H1 (cell line): ENCODE measurements at places on chromosomes 6 and 20. TPM values are rescaled to one million over a fixed set of nuclear protein-coding genes. Genes with fewer than 3 reads are reported as not detected.

HNF4A gene
- total RNA-seq = not detected in 2 replicates

GRCh38 chr6:111940801-111941200 is 67.5 kb upstream of the FYN start:
- H3K36me3 ChIP-seq = no peaks in the 10 kb centered on the region
- no peak overlapping the region for H3K27ac ChIP-seq
- no peak overlapping the region for H3K4me3 ChIP-seq
- H3K4me1 ChIP-seq = no peaks in the 10 kb centered on the region
- no peaks in the 10 kb centered on the region for H3K27me3 ChIP-seq
- no peak for DNase-seq

AK9 gene
- total RNA-seq = 1.8 and 2.7 TPM in 2 replicates

DNA sequence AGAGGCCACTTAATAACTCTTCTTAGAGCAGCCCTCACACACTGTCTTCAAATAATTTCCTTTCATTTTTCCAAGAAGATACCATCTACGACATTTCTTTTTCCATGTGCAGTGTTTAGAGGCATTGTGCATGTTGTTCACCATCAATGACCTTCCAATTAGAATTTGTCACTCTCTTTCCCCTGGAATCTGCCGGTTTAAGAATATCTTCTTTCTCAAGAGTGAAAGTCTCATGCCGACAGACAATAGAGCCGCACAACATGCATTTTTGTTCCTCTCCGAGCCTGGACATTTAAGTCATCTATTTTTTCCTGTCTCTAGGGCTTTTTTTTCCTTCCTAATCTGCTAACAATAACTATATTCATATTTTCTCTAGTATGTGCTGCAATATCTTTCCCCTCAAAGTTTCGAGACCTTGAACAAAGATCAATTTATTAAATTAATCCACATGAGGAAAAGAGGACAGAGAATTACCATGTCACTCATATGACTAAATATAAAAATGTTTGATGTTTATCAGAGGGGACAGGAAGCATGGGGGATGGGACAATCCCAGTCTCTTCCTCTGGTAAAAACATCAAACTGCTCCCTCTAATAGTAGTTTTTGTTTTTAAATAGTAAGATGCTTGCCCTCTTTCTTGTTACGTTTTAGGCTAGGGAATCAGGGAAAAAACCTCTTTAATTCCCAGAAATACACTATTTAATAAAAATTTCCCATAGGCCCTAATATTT is 893.4 kb downstream of the C6orf118 start:
- no peak overlapping the region for H3K4me3 ChIP-seq
- no peak for DNase-seq
- H3K36me3 ChIP-seq = no peaks in the 10 kb centered on the region
- no peaks in the 10 kb centered on the region for H3K4me1 ChIP-seq
- 0 out of 2 replicates have a peak overlapping the region, but pooled peaks have one; percentile 36 for H3K27ac ChIP-seq
- no peaks in the 10 kb centered on the region for H3K27me3 ChIP-seq

CRIP3 gene
- 37.6 and 46.3 TPM in 2 replicates for total RNA-seq

DNA sequence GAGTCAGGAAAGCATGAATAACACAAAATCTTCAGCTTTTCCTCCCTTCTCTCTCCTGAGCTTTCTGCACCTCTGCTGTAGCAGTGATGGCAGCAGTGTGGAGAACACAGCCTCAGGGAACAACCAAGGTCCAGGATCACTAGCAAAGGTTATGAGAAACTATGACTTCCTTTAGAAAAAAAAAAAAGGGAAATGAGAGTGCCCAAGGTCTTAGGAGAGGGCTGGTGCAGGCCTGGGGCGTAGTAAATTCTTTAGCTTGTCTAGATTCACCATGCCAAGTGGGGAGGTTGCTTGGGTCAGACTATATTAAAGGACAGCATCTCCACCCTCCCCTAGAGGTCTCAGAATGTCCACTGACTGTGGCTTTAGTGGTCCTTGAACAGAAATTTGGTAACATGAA is 40.4 kb upstream of the POLR1H start:
- no peaks in the 10 kb centered on the region for H3K36me3 ChIP-seq
- H3K27ac ChIP-seq = no peak overlapping the region
- H3K4me3 ChIP-seq = no peak overlapping the region
- no peaks in the 10 kb centered on the region for H3K4me1 ChIP-seq
- H3K27me3 ChIP-seq = no peaks in the 10 kb centered on the region

DNA sequence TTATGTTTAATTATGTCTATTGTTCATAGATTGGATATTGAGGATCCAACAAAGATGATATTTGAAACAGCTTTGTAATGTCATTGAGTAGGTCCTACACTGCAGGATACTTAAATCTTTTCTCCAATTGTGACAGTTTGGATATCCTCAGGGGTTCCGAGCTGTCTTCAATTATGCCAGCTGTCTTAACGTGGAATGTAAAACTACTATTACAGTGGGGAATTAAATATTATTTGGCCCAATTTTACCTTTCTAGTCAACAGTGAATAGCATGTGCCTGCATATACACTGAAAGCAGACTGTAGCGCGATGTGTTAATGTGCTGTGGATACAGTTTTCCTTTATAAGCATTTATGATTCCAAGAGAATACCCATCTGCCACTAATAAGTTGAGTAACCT is 156.9 kb downstream of the GRIK2 start:
- no peak for DNase-seq
- H3K4me1 ChIP-seq = peaks cover 2% of the 10 kb centered on the region
- H3K36me3 ChIP-seq = no peaks in the 10 kb centered on the region
- H3K4me3 ChIP-seq = no peak overlapping the region
- no peaks in the 10 kb centered on the region for H3K27me3 ChIP-seq

IL20RA gene
- 1.5 and 1.7 TPM in 2 replicates for total RNA-seq

- no peak overlapping the region for H3K27ac ChIP-seq
- no peak overlapping the region for H3K4me3 ChIP-seq
- H3K4me1 ChIP-seq = 0 out of 2 replicates have a peak, but pooled peaks cover 6% of the 10 kb centered on the region
- no peak for DNase-seq
- H3K36me3 ChIP-seq = no peaks in the 10 kb centered on the region; the same call in 1 of the 2 replicates
Measured at GRCh38 chr6:34032856-34033255, 113.0 kb downstream of the GRM4 start.

GABRR1 gene
- total RNA-seq = 0.17 and 0.60 TPM in 2 replicates

DNA sequence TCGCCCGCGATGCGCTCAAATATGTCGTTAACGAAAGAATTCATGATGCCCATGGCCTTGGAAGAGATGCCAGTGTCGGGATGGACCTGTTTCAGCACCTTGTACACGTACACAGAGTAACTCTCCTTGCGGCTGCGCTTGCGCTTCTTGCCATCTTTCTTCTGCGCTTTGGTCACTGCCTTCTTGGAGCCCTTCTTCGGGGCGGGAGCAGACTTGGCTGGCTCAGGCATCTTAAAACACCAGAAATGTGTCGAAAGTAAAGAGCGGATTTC is 36.4 kb downstream of the HFE start:
- no peaks in the 10 kb centered on the region for H3K36me3 ChIP-seq
- peaks cover 9% of the 10 kb centered on the region; the same call in 1 of the 2 replicates for H3K4me1 ChIP-seq
- H3K4me3 ChIP-seq = peak overlapping the region; percentile 98

CFB gene
- not detected in 2 replicates for total RNA-seq

- no peak overlapping the region for H3K4me3 ChIP-seq
- H3K36me3 ChIP-seq = no peaks in the 10 kb centered on the region
- no peak overlapping the region for H3K27ac ChIP-seq
- no peaks in the 10 kb centered on the region; the same call in 1 of the 2 replicates for H3K4me1 ChIP-seq
Measured at GRCh38 chr6:26220145-26220970, 133.1 kb downstream of the HFE start.

DNA sequence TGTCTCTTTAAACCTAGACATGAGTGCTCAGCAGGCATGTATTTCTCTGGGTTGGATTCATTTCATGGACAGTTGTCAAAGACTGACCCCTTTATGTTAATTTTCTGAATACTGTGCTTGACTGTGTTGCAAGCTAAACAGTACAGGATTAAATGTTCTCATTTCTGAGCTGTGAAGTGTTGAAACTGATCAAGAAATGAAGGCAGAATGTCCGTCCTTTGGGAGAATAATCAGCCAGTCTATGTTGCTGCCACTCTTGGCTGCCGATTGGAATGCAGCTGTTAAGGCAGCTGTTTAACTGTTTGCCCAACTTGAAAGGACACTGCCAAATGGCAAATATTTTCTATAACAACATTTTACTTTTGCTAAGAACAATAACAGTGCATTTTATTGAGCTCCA is 87.3 kb downstream of the CEP57L1 start:
- H3K4me3 ChIP-seq = no peak overlapping the region
- no peaks in the 10 kb centered on the region for H3K27me3 ChIP-seq
- no peaks in the 10 kb centered on the region for H3K36me3 ChIP-seq
- no peak overlapping the region for H3K27ac ChIP-seq

TMEM244 gene
- total RNA-seq = not detected in 2 replicates

- no peak overlapping the region for H3K27ac ChIP-seq
- H3K27me3 ChIP-seq = no peaks in the 10 kb centered on the region
- H3K4me3 ChIP-seq = no peak overlapping the region
- H3K36me3 ChIP-seq = no peaks in the 10 kb centered on the region
- no peak for DNase-seq
Measured at GRCh38 chr6:56766806-56767178, 124.1 kb upstream of the DST start.

- H3K36me3 ChIP-seq = peaks cover 11% of the 10 kb centered on the region
- peak; percentile 81 for DNase-seq
- H3K27me3 ChIP-seq = no peaks in the 10 kb centered on the region
- no peak overlapping the region for H3K27ac ChIP-seq
Measured at GRCh38 chr20:57388953-57389694, 2.1 kb upstream of the RBM38 start.

- H3K36me3 ChIP-seq = no peaks in the 10 kb centered on the region
- DNase-seq = no peak
Measured at GRCh38 chr20:9143926-9144325, 75.0 kb downstream of the PLCB4 start.

- no peaks in the 10 kb centered on the region for H3K36me3 ChIP-seq
- no peak for DNase-seq
- no peak overlapping the region for H3K27ac ChIP-seq
- H3K4me1 ChIP-seq = no peaks in the 10 kb centered on the region
Measured at GRCh38 chr6:156554160-156554559, 223.0 kb upstream of the ARID1B start.

DNA sequence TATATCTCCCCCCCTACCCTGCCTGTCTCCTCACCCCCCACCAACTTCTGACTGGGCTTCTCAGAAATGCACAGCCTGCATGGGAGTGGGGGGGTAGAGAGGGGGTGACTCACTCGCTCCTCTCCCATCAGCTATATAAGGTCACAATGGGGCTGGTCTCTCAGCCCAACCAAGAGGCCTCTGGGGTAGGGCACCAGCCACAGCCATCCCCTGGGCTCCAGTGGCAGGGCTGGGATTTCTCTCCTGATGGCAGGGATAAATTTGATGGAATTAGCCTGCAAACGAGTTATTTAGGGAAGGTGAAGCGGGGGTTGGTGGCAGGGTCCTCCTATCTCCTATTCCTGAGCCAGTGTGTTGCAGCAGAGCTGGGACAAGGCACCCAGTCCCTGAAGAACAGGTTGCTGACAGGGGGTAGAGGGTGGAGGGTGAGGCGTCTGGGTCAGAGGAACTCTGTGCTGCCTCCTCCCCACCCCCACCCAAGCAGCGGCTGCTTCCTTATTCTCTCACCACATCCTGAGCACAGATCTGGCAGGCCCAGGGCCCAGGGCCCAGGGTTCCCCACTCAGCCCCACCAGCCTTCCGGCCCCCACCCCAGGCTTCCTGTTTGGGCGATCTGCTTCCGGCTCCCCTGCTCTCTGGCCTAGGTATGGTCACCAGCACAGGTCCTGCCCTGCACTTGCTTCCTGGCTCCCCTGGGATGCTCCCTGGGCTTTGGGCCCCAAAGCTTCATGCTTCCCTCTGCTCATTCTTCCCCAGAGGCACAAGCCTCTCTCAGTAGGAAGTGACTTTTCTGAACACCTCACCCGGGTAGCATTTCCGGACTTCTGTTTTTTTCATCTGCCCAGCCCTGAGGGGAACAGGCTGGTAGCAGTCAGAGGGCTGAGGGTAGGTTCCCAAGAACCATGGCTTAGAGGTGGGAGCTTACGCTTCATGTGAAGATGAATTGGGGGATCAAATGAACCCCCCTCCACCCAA is 4.0 kb downstream of the PPP1R18 start:
- DNase-seq = no peak
- H3K36me3 ChIP-seq = no peaks in the 10 kb centered on the region
- peaks cover 7% of the 10 kb centered on the region for H3K4me1 ChIP-seq
- H3K4me3 ChIP-seq = peak overlapping the region; percentile 10

PHACTR2 gene
- 131 and 136 TPM in 2 replicates for total RNA-seq

DNA sequence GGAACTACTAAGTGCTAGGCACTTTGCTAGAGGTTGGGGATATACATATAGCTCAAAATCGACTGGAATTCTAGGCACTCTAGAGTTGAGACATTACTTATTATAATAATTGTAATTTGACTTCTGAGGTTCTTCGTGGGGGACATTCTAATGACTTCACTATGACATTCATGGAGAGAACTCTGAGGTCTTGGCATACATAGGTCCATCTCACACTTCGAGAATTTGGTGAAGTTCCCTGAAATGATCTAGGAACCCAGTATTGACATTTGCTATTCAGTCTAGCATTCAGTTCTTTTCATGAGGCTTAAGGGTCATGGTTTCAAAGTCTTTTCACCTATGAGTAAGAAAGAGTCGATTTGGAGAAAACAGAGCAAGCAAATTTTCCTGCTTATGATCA is 446.6 kb upstream of the JAG1 start:
- no peak overlapping the region for H3K4me3 ChIP-seq
- H3K27me3 ChIP-seq = no peaks in the 10 kb centered on the region

HLA-DOA gene
- total RNA-seq = 23.7 TPM in 2 replicates

DNA sequence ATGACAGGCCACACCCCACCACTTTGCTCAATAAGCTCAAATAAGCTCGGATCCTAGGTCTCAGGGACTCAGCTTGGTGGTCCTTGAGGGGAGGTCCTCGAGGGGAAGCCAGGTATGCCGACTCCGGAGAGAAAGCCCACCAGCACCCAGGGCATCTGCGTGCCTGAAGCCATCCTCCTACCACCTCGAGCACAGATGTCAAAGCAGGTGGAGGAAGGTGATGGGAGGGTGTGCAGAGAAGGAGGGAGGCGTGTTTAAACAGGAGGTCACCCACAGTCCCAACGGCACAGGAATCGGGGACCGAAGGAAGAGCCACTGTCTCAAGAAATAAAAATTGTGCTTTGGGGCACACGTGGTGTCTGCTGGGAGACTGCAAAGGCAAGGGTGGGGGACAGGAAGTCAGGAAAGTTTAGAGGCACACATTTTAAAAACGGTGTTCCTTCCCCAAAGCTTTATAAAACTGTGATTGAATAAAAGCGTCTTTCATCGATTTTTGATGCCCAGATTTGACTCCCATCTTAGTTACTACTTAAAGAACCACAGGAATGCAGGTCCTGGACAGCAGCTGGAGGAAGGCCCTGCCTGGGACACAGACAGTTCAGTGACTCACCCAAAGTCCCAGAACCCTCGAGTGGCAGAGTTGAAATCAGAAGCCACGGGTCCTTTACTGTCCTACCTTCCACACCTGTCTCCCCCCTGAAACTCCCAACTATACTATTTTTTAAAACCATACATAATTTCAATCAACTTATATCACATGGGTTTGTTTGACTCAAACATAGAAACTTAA is 221.0 kb upstream of the PDE10A start:
- DNase-seq = no peak
- H3K36me3 ChIP-seq = no peaks in the 10 kb centered on the region
- 0 out of 2 replicates have a peak, but pooled peaks cover 2% of the 10 kb centered on the region for H3K27me3 ChIP-seq
- no peak overlapping the region for H3K4me3 ChIP-seq

GRCh38 chr6:151998784-151999183 is 191.3 kb downstream of the ESR1 start:
- DNase-seq = no peak
- H3K36me3 ChIP-seq = no peaks in the 10 kb centered on the region
- no peaks in the 10 kb centered on the region for H3K27me3 ChIP-seq
- no peaks in the 10 kb centered on the region for H3K4me1 ChIP-seq
- H3K27ac ChIP-seq = no peak overlapping the region

RPL10A gene
- total RNA-seq = 1,893 and 1,923 TPM in 2 replicates

TXNDC5 gene
- 169 and 172 TPM in 2 replicates for total RNA-seq

GRCh38 chr6:23036406-23036983 is 467.1 kb downstream of the HDGFL1 start:
- H3K36me3 ChIP-seq = no peaks in the 10 kb centered on the region
- no peaks in the 10 kb centered on the region for H3K4me1 ChIP-seq
- no peak for DNase-seq
- no peak overlapping the region for H3K27ac ChIP-seq
